ENCODE measurements at places on chromosomes 1 and 21. TPM values are rescaled to one million over a fixed set of nuclear protein-coding genes. Genes with fewer than 3 reads are reported as not detected.

DNA sequence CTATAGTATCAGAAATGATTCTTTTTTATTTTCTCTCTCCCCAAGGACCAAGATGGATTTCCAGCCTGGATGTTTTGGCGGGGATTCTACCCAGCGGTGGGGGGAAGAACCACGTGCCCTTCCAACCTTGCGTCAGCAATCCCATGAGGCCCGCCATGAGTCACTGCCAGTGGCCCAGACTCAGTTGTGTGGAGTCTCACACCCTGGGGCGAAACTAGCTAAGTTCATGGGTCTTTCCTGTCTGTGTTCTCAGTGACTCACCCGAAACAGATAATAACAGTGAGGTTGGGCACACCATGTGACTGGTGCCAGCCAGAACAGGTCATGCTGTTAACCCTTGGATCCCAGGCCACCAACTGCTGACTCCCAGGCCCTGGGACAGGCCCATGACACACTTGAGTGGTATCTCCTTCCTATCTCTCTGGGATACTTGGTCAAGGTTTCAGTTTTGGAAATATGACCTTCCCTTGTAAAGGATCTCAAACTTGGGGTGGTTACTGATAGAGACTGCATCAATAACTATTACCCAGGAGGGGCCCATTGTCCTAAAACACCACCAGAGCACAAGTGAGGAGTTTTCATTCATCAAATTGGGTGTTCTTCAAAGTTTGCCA, 98.0 kb upstream of the DUSP10 start:
- H3K4me1 ChIP-seq, result no peaks in the 10 kb centered on the region
- no peaks in the 10 kb centered on the region for H3K27me3 ChIP-seq
- no peak overlapping the region for H3K4me3 ChIP-seq
- no peaks in the 10 kb centered on the region for H3K36me3 ChIP-seq
- DNase-seq, result no peak

DNA sequence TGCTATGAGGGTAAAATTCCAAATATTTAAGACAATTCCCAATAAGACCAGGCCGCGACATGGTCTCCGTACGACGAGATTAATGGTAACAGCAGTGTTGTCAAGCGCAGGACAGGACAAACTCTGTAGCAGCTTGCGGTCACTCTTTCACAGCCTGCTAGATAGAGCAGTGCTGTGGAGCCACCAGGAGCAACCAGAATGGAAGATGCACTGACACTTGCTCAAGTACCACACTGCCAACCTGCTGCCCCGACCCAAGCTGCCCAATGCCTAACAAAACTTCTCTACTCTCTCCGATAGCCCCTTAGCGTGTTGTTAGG, 636 bp downstream of the WARS2 start:
- no peak for DNase-seq
- no peaks in the 10 kb centered on the region for H3K4me1 ChIP-seq
- peak overlapping the region; percentile 89 for H3K27ac ChIP-seq
- H3K4me3 ChIP-seq, result peak overlapping the region; percentile 69

- no peaks in the 10 kb centered on the region for H3K36me3 ChIP-seq
- DNase-seq, result no peak
These were observed 29.4 kb downstream of the MAN1A2 start for GRCh38 chr1:117396636-117397035.

GRCh38 chr1:239718571-239718970, 332.2 kb downstream of the CHRM3 start:
- DNase-seq, result no peak
- H3K36me3 ChIP-seq, result no peaks in the 10 kb centered on the region
- no peak overlapping the region for H3K27ac ChIP-seq
- H3K4me1 ChIP-seq, result no peaks in the 10 kb centered on the region

DNA sequence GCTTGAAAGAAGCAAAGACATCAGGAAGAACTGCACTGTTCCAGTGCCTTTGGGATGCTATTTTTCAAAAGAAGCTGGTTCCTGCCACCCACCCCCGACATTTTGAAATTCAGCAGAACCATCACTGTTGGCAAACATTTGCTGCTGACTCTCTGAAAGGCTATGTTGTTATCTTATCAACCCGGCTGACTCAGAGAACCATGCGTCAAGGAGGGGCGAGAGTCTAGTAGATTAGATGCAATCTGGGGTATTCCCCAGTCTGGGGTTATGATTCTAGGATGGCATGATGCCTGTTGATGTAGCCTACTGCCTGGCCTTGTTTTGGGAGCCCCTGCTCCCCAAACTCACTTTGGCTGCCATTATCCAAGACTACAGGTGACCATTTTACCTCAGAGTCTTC, 267.8 kb upstream of the RUNX1 start:
- no peak overlapping the region for H3K27ac ChIP-seq
- no peaks in the 10 kb centered on the region for H3K36me3 ChIP-seq
- no peak overlapping the region for H3K4me3 ChIP-seq

GRCh38 chr1:16118706-16119105, 37.2 kb downstream of the EPHA2 start:
- H3K4me1 ChIP-seq, result peaks cover 50% of the 10 kb centered on the region
- no peak overlapping the region for H3K4me3 ChIP-seq
- no peak for DNase-seq
- H3K27ac ChIP-seq, result no peak overlapping the region
- no peaks in the 10 kb centered on the region for H3K27me3 ChIP-seq

DNA sequence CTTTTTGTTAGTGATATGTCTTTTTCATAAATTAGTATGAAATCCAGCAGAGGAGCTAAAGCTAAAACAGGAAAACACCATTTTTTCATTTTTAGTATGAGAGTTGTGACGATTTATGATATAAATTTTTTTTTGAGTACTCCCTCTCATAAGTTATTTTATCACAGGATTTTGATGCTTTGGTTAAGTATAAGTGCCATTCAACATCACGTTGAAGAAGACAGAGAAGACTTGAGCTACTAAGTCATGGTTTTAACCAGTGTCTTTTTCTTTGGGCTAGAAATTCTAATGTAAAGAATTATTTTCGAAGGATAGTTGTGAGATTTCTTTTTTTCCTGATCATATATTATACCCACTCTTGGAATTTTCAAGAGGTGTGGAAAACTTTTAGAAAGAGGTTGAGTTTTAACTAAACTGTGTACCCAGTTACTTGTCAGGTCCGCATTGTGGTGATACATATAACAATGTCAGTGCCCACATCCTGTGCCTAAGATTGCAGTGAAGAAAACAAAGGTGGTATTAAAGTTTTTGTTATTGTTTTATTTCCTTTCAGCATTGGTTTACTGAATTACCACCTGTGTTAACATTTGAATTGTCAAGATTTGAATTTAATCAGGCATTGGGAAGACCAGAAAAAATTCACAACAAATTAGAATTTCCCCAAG, 93.8 kb downstream of the USP25 start:
- no peak for DNase-seq
- no peaks in the 10 kb centered on the region for H3K27me3 ChIP-seq
- H3K4me3 ChIP-seq, result no peak overlapping the region
- peaks cover 6% of the 10 kb centered on the region for H3K36me3 ChIP-seq
- H3K4me1 ChIP-seq, result no peaks in the 10 kb centered on the region

- H3K27ac ChIP-seq, result no peak overlapping the region
- no peak for DNase-seq
- H3K36me3 ChIP-seq, result no peaks in the 10 kb centered on the region
- peaks cover 45% of the 10 kb centered on the region for H3K4me1 ChIP-seq
- H3K4me3 ChIP-seq, result no peak overlapping the region
These were observed 10.8 kb downstream of the SLC45A3 start for GRCh38 chr1:205669341-205670149.

GRCh38 chr21:34687745-34688144, 19.0 kb downstream of the CLIC6 start:
- no peaks in the 10 kb centered on the region for H3K36me3 ChIP-seq
- no peak overlapping the region for H3K4me3 ChIP-seq
- no peaks in the 10 kb centered on the region for H3K4me1 ChIP-seq

DNA sequence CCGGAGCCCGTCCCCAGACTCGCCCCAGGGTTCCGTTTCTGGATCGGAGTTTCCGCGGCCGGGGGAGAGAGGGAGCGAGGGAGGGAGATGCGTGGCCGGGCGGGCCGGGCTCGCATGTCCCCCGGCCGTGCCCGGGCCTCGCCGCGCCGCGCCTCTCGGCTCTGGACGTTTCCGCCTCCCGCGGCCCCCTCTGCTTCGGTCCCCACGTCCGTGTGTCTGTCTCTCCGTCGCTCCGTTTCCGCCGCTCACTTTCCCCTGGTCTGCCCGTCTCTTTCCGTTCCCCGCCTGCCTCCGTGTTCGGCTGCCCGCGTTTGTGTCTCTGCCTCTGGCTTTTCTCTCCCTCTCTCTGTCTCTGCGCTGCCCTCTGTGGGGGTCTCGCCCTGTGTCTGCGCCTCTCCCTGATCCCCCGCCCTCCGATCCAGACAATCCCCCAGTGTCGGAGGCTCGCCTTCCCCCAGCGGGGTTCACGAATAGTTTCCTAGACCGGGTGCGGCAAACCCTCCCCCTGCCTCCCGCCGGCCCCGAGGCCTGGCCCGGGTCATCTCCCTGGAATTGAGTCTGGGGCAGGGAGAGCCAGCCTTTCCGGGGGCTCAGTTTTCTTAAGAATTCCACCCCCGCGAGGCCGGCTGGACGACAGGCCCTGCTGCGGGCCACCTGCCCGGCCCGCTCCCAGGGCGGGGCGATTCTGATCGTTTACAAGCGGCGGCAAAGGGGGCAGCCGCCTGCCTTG, 735 bp downstream of the NBL1 start:
- H3K27me3 ChIP-seq, result no peaks in the 10 kb centered on the region
- H3K4me3 ChIP-seq, result peak overlapping the region; percentile 79
- peak overlapping the region; percentile 90 for H3K27ac ChIP-seq

GRCh38 chr1:39080831-39081270, 54.7 kb downstream of the NDUFS5 start:
- peaks cover 4% of the 10 kb centered on the region for H3K27me3 ChIP-seq
- H3K4me1 ChIP-seq, result peaks cover 4% of the 10 kb centered on the region
- no peak for DNase-seq
- peak overlapping the region; percentile 17 for H3K4me3 ChIP-seq
- H3K27ac ChIP-seq, result no peak overlapping the region

The DNASE2B gene
- total RNA-seq, result not detected

The DIO1 gene
- total RNA-seq, result 0.28 TPM
